Stimulated activated CD8-positive, alpha-beta memory T cell treated with anti-CD3 and anti-CD28 coated beads, Interleukin-15, amount 100 ng/mL, for 24 hours (primary cell): ENCODE measurements at places on chromosomes 7 and 10.

DNA sequence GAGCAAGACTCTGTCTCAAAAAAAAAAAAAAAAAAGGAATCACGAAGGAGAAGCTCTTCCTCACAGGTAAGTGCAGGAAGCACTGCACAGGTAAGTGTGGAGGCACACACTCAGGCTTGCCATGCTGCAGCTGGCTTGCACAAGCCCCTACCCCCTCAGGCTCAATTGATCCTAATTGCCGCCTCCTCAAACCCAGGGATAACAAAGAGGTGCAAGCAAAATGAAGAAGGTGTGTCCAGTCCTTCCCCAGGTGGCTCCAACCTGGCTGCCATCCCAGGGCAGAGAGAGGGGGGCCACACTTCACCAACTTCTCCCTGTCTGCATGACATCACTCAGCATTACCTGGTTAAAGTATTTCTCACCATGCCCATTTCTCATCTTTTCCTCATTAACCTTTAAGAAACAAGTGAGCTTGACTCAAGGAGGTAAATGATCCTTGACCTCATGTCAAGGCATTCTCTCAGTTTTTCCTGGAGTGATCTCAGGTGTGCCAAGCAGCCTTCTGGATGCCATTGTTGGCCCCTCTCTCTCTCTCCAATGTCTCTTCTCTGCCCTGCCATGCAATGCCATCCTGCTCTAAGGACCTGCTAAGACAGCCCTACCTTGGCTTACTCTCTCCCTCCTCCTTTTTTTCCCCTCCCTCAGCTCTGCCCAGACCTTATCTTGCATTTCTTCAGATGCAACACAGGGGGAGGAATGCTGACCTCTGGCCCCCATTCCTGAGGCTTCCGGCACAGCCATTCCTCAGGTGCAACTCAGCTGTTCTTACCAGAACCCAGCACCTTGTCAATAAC is 13.0 kb upstream of the TRPV6 start:
- DNase-seq, result no peak

DNA sequence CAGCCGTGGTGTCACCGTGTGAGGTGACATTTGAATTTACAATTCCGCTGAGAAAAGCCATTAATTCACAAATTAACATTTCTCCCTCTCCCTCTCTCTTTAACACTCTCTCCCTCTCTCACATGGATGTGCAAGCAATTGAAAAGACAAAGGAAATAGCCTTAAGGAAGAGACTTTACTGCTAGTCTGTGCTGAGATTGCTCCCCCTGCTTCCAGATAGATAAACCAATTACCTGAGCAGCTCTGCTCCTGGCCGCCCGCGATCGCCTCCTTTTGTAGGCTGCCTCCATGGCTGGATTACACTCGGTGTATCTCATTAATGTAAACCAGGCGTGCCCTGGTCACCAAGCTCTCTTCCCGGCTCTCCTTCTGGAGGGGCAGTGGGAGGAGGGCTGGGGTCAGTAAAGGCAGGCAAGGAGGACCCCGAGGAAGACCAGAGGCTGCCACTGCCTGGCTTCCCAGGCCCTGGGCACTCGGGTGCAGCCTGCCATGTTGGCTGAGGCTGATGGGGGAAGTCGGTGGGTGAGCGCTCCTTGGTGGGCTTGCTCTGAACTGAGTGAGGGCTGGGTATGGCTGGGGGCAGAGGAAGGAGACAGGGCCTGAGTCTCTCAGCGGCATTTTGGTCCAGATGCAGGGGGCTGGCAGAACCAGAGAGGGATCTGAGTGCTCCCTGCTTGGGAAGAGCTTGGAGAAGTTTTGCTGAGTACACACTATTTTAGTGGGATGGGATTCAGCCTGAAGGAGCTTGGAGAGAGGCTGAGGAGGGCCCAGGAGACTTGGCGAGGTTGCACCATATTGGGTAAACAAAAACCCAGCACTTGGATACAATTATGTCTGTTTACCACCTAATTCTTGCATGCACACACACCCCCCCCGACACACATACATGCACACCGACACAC is 42.9 kb downstream of the PAX2 start:
- no peak for DNase-seq

- no peak for DNase-seq
Observed at GRCh38 chr7:153006911-153007310, 247.4 kb downstream of the ACTR3B start.

GRCh38 chr10:52232561-52233350 is 81.3 kb upstream of the DKK1 start:
- DNase-seq, result no peak

DNA sequence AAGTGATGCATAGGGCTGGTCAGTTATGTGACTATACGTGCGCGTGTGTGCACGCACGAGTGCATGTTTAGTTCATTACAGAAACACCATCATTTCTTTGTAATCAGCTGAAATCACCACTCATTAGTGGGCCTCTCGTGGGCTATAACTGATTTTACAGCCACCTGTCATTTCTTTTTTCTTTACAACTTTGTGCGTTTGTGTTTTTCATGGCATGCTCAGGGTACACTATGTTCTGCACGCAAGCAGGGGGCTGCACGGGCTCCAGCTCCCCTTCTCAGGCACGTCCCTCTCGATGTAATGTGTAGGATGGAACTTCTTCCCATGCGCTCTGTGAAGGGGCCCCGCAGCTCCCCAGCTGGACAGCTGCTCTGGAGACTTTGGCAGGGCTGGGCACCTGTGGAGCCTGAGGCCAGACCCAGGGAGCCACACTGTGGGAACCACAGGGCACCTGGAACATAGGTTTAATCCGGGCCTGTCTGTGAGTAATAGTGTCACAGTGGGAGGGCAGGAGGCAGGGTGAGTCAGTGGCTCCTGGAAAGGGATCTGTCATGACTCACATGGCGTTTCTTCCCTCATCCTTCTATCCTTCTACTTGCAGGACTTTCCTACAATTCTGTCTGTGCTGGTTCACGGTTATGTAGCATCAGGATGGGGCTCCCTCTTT is 4.9 kb downstream of the GCK start:
- no peak for DNase-seq

DNA sequence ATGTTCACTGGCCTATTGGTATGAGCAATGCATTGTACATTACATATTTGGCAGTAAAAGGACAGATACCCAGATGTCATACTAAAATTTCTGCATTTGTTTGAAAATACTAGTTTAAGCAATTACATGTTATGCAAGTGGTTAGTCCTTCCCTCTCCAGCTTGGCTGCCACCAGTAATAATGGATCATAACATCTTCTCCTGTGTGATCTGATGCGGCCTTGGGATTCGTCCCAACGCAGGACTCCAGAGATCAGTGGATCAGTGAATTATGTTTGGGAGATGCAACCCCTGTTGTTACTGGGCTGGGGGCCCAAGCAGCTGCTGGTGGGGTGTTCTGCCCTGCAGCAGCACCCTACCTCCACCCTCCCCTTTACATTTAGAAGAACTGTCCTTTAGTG is 11.2 kb upstream of the PDK4 start:
- no peak for DNase-seq
